ENCODE measurements at places on chromosomes 13 and 19.

DNA sequence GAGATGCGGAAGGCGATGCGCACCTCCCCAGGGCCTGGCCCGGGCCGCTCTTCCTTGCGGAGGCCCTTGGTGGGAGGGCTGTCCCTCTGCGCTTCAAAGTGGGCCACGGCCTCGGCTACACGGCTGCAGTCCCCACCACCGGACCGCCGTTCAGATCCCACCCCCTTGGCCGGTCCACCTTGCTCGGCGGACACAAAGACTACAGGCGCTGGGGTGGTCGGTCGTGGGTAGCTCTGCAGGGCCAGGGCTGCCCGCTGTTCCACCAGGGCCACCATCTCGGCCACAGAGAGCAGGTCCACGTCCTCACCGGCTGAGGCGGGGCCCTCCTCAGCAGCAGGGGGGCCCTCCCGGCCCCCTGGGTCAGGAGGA lies 18.0 kb downstream of the FBXO46 start:
- no peak for DNase-seq

DNA sequence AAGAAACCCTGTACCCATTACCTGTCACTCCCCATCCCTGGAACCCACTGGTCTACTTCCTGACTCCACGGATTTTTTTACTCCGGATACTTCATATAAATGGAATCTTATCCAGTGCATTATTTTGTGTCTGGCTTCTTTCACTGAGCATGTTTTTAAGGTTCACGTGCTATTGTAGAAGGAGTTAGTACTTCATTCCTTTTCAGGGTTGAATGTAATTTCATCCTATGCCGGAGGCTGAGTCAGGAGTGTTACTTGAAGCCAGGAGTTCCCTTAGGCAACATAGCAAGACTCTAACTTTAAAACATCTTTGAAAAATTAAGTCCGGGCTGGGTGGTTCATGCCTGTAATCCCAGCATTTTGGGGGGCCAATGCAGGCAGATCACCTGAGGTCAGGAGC lies 17.9 kb upstream of the ELAVL1 start:
- no peak for DNase-seq

GRCh38 chr13:50760751-50761150 lies 82.7 kb downstream of the DLEU7 start:
- DNase-seq, result no peak

DNA sequence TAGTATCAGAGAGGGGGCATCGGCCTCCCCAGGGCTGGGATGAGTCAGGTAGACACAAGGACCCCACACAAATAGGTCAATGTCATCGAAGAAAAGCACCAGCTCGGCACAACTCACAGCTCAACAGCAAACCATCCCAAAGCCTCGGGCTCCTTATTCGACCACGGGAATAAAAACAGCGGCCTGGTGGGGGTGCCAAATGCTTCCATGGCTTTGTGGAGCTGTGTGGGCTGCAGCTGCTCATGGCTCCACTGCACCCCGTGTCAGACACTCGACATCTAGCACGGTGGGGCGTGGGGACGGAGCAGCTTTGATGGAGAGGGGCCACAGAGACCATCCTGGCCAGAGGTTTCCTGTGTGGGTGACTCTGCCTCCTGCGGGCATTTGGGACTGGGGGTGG lies 212.5 kb upstream of the SOX1 start:
- DNase-seq, result no peak

DNA sequence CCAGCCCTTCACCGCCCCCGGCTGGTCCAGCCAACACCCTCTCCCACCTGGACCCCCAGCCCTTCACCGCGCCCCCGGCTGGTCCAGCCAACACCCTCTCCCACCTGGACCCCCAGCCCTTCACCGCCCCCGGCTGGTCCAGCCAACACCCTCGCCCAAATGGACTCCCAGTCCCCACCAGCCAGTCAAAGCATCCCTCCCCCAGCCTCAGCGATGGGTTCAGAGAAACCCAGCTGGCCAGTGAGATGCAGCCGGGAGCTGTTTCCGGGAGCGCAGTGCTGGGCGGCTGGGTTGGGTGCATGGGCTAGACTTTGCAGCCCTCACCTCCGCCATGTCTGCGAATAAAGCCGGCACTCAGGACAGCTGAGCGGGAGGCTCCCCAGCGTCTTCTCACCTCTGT lies 6.5 kb upstream of the CDC34 start:
- no peak for DNase-seq

GRCh38 chr13:23518231-23518630 lies 52.0 kb upstream of the TNFRSF19 start:
- no peak for DNase-seq

DNA sequence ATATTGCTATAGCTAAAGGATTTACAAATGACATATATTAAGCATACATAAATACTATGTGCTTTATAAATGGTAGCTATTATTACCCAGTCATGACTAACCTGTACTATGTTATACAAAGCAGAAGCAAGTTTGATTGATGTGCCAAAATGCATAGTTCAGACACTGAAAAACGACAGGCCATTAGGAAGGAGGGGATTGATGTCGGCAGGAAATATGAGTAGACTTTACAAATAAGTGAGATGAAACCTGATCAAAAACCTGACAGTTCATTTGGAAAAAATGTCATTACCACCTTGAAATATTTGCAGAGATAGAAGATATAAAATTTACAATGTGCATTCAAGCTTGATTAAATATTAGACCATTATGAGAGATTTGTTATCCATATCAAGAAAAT lies 38.8 kb upstream of the TPP2 start:
- no peak for DNase-seq
